ENCODE measurements at places on chromosomes 6 and 20.

DNA sequence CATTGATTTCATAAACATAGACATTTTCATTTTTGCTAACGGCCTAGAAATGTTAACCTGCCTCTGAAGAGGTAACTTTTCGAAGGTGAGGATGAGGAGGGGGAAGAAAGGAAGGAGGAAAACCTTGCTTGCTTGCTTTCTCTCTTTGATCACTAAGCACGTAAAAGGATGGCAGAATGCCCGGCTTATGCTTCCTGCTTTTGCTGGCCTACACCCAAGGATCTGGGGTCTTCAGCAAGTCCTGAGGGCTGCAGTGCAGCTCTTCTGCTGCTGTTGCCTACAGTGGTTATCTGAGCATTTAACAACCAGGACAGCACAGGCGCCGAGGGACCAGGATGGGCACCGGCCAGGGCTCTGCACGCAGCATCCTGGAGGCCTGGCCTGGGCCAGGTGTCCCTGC is 150.8 kb upstream of the TAB2 start:
- no peak for DNase-seq
- no peaks in the 10 kb centered on the region for H3K4me1 ChIP-seq
- H3K27me3 ChIP-seq: no peaks in the 10 kb centered on the region
- H3K27ac ChIP-seq: no peak overlapping the region
- H3K36me3 ChIP-seq: no peaks in the 10 kb centered on the region

- H3K4me1 ChIP-seq: no peaks in the 10 kb centered on the region
- no peaks in the 10 kb centered on the region for H3K27me3 ChIP-seq
- H3K36me3 ChIP-seq: no peaks in the 10 kb centered on the region
- H3K4me3 ChIP-seq: peak overlapping the region; percentile 81
Measured at GRCh38 chr20:23349338-23350195, 1.0 kb upstream of the NXT1 start.

- H3K4me3 ChIP-seq: no peak overlapping the region
- H3K27ac ChIP-seq: no peak overlapping the region
- DNase-seq: no peak
- no peaks in the 10 kb centered on the region for H3K36me3 ChIP-seq
Measured at GRCh38 chr6:110185879-110186278, 5.7 kb downstream of the CDC40 start.

- no peak overlapping the region for H3K4me3 ChIP-seq
- no peaks in the 10 kb centered on the region for H3K4me1 ChIP-seq
- no peak overlapping the region for H3K27ac ChIP-seq
- no peaks in the 10 kb centered on the region for H3K27me3 ChIP-seq
- no peaks in the 10 kb centered on the region for H3K36me3 ChIP-seq
Measured at GRCh38 chr6:163263196-163263595, 151.3 kb upstream of the QKI start.

GRCh38 chr20:59730722-59731121 is 126.4 kb downstream of the PHACTR3 start:
- H3K27ac ChIP-seq: no peak overlapping the region
- DNase-seq: no peak

DNA sequence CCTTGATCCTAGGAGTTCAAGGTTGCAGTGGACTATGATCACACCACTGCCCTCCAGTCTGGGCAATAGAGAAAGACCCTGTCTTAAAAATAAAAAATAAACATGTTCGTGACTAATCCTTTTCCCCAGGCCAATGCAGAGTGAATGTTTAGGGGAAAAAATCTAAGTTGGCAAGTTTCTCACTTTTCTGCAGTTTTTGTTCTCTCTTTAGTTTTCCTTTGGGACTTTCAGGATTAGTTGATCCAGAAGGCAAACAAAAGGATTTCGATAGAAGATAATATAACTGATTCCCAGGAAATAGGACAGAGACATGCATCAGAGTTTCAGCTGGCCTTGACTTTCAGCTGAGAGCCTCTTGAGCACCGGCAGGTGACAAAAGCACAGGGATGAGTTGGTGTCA is 53.3 kb downstream of the SOD2 start:
- H3K4me1 ChIP-seq: no peaks in the 10 kb centered on the region
- no peak overlapping the region for H3K4me3 ChIP-seq
- no peaks in the 10 kb centered on the region for H3K27me3 ChIP-seq
- no peaks in the 10 kb centered on the region for H3K36me3 ChIP-seq
- no peak overlapping the region for H3K27ac ChIP-seq
- DNase-seq: no peak

Data from uterus (tissue), 4 donors.